Stimulated activated CD4-positive, alpha-beta T cell treated with anti-CD3 and anti-CD28 coated beads, Interleukin-4, amount 100 ng/mL, for 1 hour (primary cell): ENCODE measurements at places on chromosomes 7 and 10.

DNA sequence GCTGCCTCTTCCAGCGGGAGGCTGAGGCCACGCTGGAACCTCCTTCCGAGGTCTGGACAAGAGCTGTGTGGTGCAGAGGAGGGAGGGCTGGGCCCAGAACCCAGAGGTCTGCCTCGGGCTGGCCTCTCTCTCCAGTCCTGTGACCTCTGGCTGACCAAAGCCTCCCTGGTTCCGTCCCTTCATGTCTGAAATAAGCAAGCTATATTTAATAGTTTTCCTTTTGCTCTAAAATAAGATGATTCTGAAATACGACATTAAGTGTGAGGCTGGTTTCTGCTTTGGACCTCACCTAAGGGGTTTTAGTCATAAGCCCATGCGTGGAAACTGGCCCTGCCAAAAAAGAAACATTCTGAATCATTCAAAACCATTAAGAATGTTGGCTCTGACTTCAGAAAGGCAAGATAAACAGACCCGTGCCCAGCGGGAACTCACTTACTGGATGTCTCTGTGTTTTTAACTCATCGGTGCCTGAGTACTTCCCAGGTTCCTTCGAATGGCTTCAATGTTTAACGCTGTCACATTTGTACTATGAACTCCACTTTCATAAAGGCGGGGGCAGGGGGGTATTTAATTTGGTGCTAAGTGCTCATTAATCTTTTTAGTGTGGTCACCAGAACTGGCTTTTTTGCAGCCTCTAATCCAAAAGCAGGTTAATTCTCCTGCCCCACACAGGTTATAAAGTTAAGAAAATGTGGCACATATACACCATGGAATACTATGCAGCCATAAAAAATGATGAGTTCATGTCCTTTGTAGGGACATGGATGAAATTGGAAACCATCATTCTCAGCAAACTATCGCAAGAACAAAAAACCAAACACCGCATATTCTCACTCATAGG, 157.5 kb upstream of the KLF14 start:
- no peak for DNase-seq

GRCh38 chr7:50331564-50332208, 27.2 kb downstream of the IKZF1 start:
- DNase-seq, result no peak

DNA sequence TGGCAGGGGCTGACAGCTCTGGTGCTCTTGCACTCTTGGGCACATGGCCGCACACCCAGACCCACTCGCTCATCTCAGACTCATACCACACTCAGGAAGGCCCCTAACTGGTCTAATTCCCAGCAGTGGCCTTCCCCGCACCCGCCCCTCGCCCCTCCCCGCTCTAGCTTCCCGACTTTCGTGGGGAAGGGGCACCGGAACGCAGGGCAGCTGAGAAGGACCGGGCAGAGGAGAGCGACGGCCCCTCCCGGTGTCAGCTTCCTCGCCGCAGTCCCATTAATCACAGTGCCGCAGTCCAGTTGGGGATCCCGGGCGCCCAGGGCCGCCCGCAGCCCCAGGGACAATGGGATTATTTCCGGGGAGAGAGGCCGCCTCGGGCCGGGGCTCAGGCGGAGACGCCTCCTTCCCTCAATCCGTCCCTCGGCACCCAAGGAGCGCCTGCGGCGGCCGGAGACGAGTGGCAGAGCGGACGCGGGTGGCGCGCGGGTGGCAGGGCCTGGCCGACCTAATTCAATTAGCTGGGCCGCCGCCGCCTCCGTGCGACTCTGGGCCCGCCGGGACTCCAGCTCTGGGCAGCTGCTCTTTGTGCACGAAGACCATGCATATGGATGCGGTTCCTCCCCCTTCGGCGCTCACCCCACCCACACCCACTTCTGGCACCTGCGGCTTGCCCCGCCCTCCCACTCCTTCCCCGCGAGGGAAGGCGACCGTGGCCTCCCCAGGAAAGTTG, 7.8 kb upstream of the TLX1 start:
- DNase-seq, result no peak

GRCh38 chr7:137873524-137873923, 26.8 kb upstream of the DGKI start:
- no peak for DNase-seq

GRCh38 chr7:34240417-34240816, 335.1 kb downstream of the BMPER start:
- DNase-seq, result no peak

GRCh38 chr7:108054537-108054936, 51.6 kb upstream of the LAMB1 start:
- DNase-seq, result no peak

GRCh38 chr10:88540351-88540750, 42.8 kb downstream of the RNLS start:
- DNase-seq, result no peak

DNA sequence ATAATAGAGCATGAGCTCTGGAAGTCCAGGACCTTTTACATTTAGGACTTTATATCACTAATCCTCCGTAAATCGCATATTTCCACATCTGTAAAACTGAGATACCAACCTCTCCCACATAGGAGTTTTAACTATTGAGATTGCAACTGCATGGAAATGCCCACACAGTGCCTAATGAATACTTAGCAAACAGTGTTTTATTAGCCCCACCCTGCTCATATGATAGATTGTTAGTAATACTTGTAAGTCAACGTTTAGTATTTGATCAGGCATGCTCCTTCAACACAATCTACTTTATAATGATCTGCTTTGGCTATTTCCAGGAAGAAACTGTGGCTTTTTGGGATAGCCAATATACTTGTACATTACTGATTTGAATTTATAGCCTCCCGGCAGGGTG, 8.5 kb downstream of the PDZD8 start:
- no peak for DNase-seq
